ENCODE measurements at places on chromosomes 1 and 21.

DNA sequence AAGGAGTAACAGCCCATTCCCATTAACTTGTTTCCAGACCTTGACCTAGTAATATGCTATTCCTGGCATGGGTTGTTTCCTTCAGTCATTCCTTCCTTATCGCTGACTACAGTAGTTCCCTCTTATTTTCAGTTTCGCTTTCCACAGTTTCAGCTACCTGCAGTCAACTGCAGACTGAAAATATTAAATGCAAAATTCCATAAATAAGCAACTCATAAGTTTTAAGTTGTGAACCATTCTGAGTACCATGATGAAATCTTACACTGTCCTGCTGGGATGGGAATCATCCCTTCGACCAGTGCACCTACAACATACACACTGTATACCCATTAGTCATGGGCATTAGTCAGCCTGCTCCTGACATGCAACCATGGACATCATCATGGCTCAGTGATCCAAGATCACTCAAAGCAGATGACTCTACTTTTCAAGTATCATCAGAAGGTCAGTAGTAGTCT, 66.7 kb downstream of the CCDC30 start:
- DNase-seq, result no peak

DNA sequence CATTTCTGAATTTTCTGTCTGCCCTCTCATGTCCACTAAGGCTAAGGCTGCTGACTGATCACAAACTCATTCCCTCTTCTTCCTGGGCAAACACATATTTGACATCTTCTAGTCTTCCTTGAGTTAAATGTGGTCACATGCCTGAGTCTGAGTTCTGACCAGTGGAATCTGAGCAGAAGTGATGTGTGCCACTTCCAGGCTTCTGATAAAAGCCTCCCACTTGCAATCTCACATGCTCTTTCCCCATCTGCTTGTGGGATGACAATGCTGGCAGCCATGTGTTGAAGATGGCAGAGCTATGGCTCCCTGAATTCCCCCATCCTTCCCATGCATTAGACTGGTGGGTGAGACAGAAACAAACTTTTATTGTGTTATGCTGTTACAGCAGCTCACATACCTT, 149.9 kb upstream of the ZNF648 start:
- DNase-seq, result no peak

DNA sequence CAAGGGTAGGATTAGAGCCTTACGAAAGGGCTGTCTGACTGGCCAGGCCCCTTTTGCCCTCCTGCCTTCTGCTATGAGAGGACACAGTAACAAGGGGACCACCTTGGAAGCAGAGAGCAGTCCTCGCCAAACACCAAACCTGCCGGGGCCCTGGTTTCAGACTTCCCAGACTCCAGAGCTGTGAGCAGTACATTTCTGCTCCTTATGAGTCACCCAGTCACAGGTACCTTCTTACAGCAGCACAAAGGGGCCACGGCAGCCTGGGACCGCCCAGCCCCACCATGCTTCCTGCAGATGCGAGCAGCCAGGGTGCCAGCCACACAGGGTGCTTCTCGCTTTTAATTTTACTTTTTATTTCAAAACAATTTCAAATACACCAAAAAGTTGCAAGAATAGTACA, 17.2 kb upstream of the POFUT2 start:
- DNase-seq, result no peak

DNA sequence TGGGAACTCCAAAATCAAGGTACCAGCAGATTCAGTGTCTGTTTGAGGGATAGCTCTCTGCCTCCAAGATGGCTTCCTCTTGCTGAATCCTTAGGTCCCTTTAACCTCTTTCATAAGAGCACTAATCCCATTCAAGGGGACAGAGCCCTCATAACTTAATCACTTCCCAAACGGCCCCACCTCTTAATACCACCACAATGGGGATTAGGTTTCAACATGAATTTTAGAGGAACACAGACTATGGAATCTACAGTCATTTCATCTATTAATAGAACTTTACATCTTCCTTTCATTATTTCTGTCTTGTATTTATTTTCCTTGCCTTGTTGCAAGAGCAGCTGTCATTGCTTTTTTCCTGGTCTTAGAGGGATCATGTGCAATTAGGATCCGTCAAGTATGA, 30.3 kb downstream of the HOOK1 start:
- no peak for DNase-seq

GRCh38 chr1:2133879-2134215, 60.7 kb downstream of the FAAP20 start:
- no peak for DNase-seq

DNA sequence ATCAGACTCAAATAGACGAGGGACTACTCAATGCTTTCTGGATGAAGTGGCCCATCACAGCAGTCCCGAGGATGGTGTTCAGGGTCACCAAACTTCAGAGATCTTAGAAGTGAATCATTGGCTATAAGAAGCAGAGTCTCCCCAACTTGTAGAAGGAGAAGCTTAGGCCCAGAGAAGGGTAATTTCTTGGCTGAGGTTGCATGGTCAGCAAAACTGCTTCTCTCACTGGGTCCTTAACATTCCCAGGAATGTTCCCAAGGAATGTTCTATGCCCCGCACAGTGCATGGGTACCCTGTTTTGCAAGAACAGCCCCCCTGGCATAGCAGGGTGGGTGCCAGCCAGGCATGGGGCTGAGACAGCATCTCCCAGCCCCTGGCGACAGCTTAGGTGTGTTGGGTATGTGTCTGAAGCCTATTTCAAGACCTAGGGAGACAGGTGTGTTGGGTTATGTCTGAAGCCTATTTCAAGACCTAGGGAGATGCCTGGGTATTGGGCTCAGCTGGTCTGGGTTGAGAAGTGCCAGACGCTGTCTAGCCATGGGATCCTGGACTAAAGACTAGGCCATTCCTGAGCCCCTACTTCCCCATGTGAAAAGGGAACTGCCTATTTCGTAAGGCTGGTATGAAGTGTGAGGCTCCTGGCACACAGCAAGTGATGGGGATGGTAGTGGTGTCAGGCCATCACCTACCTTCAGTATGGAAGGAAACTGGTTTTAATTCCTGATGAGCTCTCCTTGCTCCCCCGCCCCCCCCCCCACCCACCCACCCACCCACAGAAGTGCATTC, 26.1 kb downstream of the PADI6 start:
- no peak for DNase-seq

GRCh38 chr1:14761291-14762153, 163.0 kb downstream of the KAZN start:
- no peak for DNase-seq

DNA sequence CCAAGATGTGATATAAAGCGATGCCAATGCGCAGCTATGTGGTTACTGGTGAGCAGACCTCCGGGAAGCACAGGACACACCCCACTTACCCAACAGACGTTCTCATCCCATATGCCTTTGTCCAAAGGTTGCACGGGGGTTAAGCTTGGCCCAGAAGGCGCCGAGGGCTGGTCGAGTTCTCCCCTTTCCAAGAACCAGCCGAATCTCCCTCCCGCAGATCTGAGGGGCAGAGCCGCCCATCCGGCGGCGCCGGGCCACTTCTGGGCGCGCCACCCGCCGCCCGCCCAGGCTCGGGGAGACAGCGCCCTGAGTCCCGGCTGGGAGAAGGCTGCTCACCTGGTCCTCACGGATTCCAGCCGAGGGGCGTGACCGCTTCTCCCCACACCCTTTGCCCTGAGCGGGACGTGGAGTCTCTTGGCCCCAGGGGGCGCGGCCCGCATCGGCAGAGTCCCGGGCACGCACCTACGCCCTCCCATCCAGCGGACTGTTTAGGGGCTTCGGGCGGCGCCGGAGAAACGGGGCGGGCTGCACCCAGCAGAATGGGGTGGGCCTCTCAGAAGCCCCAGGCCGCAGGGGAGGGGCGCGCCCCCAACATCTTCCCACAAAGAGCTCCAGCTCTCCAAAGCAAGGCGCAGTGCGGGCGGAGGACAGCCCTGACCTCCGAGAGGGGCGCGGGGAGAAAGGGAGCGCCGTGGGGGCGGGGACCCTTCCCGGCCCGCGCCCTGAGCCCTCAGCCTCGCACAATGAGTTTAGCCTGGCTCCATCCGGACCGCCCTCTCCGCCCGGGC, 615 bp downstream of the GPR161 start:
- peak; percentile 3 for DNase-seq

GRCh38 chr1:103509250-103509649, 16.2 kb upstream of the RNPC3 start:
- DNase-seq, result no peak

DNA sequence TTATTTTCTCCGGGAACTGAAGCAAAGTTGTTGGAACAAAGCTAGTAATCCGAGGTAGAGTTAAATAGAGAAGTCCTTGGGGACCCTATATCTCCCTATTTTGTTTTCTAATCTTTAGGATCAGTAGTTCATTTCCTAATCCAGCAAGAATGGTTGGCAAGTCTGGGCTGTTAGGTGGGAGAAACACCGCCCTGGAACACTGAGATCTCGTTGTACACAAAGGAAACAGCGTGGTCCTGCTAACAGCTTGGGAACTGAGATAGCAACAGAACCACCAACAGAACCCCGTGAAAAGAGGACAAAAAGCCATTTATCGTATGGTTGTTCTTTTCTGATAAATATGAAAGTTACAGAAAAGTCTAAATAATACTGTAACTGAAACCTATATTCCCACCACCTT, 121.9 kb upstream of the CDC42BPA start:
- no peak for DNase-seq

DNA sequence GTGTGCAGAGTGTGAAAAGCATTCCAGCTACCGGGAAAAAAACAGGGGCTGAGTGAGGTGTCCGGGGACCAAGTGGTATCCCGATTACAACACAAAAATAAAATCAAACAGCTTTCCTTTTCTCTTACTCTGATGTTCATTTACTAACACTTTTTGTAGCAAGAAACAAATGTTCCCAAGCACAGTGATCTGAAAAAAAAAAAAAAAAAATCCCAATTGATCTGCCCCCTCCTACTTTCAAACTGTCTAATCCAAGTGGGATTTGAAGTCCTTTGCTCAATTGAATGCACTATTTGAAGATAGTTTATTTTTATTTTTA, 1.3 kb downstream of the BACE2 start:
- no peak for DNase-seq

GRCh38 chr1:30427545-30427944, 295.8 kb downstream of the MATN1 start:
- no peak for DNase-seq

GRCh38 chr1:21106238-21106637, 70.5 kb downstream of the EIF4G3 start:
- no peak for DNase-seq

DNA sequence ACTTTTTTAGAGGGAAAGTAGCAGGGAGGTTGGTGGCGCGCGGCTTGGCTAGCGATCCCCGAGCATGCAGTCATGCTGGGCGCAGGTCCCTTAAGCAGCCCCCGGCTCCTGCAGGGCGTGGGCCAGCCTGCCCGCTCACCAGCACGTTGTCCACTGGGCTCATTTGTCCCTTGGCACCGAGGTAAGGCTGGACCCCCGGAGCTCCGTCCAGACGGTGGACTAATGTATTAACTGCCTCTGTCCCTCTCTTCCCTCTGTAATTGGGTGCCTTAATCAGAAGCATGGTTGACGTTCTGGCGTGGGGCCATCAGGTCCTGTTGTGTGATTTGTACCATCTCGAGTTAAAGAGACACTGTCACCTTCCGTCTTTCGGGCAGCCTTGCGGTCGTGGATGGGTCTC, 17.7 kb downstream of the TMEM201 start:
- no peak for DNase-seq

- DNase-seq, result no peak
Measured at GRCh38 chr1:228097333-228098081, 5.6 kb downstream of the C1orf35 start.

- DNase-seq, result no peak
Measured at GRCh38 chr1:21212126-21212525, 35.4 kb upstream of the EIF4G3 start.

DNA sequence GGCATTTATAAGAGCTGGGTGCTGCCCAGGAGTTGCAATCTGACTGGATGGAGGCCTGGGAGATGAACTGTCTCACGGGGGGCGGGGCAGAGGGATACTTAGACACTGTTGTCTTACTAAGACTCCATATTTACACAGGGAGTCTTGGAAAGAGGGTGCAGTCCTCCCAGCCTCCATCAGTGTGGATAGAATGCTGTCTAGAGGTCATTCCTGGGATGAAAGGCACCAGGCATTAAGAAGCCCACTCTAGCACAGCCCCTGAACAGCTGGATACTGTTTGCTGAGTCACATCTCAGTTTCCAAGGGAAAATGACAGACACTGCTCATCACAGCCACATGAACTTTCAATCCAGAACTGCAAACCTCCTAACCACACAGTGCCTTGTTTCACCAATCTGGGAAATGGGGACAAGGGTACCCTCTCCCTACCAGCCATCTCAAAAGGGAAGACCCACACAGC, 43.3 kb downstream of the SSBP3 start:
- no peak for DNase-seq

Measured in stimulated activated CD4-positive, alpha-beta T cell treated with anti-CD3 and anti-CD28 coated beads, Interleukin-12 subunit alpha, Interleukin-12 subunit beta, amount 100 ng/mL, for 24 hours (primary cell).